ENCODE measurements at places on chromosomes 5 and 9.

DNA sequence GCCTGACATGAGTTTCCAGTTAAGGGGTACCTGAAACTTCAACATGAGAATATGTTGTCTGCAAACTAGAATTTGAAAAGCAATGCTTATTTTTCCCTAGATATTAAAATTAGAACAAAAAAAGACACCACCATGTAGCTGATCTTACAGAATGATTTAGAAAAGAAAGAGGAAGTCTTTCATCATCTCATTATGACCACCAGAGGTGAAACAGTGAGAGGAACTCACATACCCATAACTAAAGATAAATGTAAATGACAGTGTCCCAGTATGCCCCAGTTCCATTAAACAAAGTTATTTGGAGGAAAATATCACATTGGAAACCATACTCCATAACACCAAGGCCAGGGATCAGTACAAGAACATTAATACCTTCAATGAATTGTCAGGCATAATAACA, 6.9 kb downstream of the TAF7 start:
- no peak for DNase-seq

- DNase-seq = no peak
Observed at GRCh38 chr9:72904267-72905093, 48.4 kb downstream of the ALDH1A1 start.

DNA sequence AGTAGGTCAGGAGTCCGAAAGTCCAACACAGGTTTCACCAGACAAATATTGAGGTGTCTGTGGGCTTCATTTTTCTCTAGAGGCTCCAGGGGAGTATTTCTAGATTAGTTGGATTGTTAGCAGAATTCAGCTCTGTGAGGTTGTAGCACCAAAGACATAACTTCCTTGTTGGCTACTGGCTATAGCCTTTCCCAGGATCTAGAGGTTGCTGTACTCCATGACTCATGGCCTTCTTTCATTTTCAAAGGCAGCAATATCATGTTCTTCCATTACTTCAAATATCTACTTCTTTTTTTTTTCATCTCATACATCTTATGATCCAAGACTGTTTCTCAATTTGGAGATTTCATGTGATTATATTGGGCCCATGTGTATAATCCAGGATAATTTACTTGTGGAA, 404.0 kb upstream of the FAM174A start:
- DNase-seq = no peak

- DNase-seq = no peak
Observed at GRCh38 chr5:145854651-145855258, 18.1 kb downstream of the GRXCR2 start.

- DNase-seq = no peak
Observed at GRCh38 chr5:35125746-35126145, 78.0 kb upstream of the AGXT2 start.

GRCh38 chr9:87193151-87193550, 245.8 kb upstream of the GAS1 start:
- no peak for DNase-seq

- no peak for DNase-seq
Observed at GRCh38 chr9:136527721-136528710, 17.8 kb downstream of the NOTCH1 start.

- no peak for DNase-seq
Observed at GRCh38 chr9:129177443-129177790, 644 bp downstream of the IER5L start.

- no peak for DNase-seq
Observed at GRCh38 chr5:10486511-10487344, 45.0 kb downstream of the ROPN1L start.

DNA sequence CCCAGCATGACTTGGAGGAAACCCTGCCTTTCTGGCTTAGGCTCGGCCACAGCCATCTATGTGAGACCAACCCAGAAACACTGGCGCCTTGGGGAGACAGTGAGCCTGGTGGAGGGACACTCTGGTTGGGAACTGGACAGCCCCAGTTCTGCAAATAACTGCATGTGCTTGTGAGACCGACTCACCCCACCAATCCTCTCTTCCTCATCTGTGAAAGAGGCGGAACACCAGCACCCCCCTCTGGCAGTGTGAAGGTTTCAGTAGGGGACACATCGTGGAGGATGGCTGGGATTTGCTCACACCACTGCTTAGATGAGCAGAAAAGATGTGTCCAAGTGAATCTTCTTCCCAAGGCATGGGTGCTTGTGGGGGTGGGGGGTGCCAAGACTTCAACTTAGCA, 43.4 kb upstream of the N4BP3 start:
- no peak for DNase-seq

- DNase-seq = no peak
Observed at GRCh38 chr9:120893611-120894307, 16.8 kb upstream of the PHF19 start.

DNA sequence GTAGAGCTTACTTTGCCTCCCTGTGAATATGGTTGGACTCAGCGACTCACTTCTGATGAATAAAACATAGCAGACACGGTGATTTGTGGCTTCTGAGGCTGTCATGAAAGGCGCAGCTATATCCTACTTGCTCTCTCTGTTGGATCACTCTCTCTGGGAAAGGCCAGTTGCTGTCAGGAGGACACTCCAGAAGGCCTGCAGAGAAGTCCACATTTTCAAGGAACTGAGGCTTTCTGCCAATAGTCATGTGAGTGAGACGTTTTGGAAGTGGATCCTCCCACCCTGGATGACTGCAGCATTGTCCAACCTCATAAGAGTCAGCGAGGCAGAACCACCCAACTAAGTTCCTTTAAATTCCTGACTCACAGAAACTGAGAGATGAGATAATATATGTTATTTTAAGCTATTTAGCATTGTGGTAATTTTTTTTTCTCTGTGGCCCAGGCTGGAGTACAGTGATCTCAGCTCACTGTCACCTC, 156.0 kb upstream of the MAST4 start:
- DNase-seq = no peak

Data from activated CD8-positive, alpha-beta memory T cell treated with anti-CD3 and anti-CD28 coated beads for 1 hour (primary cell).